ENCODE measurements at places on chromosomes 7 and 10. TPM values are rescaled to one million over a fixed set of nuclear protein-coding genes. Genes with fewer than 3 reads are reported as not detected.
A peak's percentile ranks its signal among the peaks of the same experiment; 100 is the strongest.

Gene TUBB8
- not detected for polyA plus RNA-seq

GRCh38 chr7:148540041-148540738 lies 50.4 kb upstream of the C7orf33 start:
- DNase-seq: no peak

DNA sequence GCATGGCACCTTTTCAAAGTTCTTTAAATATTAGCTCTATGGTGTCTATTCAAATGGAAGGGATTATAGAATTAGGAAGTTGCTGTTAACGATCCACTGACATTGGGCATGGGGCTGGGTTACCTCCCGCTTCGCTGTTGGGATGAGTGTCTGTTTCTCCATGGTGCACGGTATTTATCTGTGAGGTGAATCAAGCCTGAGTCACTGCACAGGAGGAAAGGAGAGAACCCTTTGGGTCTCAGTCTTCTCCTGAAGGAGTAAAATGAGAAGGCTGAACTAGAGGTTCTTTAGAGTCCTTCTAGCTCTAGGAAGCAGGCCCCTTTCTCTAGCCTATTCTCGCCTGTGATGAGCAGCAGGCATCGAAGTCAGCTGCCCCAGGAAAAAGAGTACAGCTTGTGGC lies 7.3 kb downstream of the JCAD start:
- no peak for DNase-seq

- no peak for DNase-seq
These were observed 17.6 kb downstream of the ZRANB1 start for GRCh38 chr10:124959564-124959963.

DNA sequence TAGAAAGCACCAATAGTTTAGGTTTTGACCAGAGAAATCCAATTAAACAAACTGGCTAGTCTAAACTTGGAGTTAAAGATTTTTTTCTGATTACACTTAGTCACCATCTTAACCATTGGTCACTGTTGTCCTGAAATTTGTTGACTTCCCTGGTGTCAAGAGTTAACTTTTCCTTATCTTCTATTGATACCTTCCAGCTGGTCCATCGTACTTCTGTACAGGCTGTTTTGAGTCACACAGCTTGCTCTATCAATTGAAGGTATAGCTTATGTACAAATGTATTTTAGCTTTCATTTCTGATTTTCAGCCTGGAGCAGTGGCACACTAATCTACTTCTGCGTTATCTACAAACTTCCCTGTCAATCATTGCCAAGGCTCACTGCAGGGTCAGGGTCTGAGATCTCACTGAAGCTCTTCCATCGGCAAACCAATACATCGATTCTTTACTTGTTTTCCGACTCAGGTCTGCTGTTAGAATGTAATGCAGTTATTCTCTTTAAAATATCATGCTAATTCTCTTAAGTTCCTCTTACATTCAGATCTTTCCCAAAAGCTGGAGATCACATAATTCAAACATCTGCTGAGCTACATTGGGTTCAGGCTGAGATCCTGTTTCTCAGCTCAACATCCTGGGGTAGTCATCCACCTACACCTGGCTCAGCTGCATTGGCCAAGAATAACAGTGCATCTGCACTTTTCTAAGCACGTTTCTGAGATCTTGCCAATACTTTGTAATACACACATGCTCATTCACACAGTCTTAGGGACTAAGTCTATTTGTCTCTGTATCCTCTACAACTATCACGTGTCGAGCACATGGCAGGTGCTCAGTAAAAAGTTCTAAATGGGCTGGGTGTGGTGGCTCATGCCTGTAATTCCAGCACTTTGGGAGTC lies 11.3 kb downstream of the MRPS33 start:
- DNase-seq: no peak

Gene EN2
- polyA plus RNA-seq: not detected

Gene CLCN1
- polyA plus RNA-seq: not detected

DNA sequence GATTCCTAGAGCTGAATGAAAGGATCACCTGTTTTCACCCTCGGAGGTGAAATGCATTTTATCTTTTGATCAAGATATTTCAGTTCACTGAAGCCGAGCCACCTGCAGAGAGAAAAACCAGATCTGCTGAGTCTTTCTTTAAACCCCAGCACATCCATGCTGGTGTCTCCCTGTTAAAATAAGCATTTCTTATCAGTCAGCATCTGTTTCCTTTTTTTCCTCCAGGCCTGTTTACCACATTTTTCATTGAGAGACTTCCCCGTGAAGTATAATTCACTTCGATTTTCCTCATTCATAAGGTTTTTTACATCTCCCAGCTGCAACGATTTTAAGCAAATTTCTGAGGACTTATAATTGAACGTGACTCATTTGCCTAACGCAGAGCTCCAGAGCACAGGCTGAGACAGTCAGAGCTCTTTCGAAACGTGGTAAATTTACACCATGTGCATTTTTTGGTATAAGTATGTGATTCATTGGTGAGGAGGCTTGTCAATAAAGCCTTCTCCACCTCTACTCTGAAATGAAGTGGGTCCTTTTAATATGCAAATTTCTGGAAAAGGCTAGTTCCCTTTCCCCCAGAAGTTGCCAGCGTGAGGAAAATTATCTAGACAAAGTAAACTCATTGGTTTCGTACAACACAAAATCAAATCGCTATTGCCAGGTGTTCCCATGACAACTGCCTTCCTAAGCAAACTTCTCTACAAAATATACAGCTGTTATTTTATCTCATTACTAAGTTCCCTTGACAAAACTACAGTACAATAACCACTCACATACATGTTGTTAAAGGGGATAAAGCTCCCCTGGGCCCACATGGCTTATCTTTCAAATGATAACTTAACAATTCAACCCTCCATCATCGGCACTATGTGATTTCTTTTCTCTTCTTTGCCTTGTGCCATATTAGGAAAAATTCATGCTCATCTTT lies 374.8 kb upstream of the AKR1E2 start:
- peak; percentile 52 for DNase-seq

DNA sequence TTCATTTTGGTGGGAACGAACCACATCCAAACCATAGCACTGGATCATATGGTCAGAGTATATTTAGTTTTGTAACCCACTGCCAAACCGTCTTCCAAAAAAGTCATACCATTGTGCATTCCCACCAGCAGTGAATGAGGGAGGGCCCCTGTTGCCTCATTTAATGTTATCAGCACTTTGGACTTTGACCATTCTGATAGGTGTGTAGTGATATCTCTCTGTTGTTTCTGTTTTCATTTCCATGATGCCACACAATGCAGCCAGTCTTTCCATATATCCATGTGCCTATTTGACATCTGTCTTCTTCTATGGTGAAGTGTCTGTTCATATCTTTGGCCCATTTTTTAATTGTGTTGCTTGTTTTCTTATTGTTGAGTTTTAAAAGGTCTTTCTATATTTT lies 105.0 kb upstream of the PPP2R2D start:
- DNase-seq: no peak

DNA sequence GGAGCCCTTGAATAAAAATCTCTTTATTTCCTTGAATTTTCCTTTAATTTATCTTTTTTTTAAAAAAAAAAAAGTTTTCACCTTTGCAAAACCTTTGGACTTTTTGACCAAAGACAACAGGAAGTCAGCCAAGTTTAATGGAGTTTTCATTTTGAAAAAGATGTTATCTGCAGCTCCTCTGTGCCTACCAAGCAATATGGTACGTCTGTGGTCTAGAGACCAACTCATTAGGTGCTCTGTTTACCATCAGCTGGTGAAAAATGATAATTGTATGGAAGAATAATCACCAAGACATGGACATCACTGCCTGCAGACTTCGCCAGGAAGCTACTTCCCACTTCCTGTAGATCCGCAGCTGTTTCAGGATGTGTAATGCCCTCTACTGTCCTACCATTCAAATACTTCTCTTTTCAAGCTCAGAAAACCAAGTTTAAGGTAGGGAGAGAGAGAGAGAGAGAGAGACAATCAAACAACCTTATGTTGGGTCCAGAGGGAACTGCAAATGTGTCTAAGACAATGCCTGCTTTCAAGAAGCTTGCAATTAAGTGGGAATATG lies 18.7 kb downstream of the PLXNA4 start:
- no peak for DNase-seq

GRCh38 chr7:68783684-68784083 lies 814.6 kb upstream of the AUTS2 start:
- DNase-seq: no peak
